ENCODE measurements at places on chromosomes 1 and 21.

DNA sequence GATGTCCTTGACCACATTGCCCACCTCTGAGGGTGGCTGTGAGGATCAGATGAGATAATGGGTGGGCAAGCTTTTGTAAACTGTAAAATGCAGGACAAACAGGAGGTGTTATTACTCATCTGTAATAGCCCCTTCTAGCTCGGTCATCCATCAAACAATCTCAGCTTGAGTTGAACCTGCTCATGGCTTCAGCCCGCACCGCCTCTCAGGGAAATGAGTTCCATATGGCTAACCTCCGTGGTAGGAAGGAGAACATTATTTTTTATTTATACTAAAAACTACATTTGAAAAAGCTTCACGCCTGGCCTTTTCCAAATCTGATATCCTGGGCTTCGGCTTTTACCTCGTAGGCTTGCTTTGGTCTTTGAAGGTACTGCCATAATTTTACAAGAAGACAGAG lies 116.2 kb upstream of the USP24 start:
- no peak for DNase-seq

GRCh38 chr1:75984781-75985180 lies 52.6 kb upstream of the ASB17 start:
- DNase-seq, result no peak

DNA sequence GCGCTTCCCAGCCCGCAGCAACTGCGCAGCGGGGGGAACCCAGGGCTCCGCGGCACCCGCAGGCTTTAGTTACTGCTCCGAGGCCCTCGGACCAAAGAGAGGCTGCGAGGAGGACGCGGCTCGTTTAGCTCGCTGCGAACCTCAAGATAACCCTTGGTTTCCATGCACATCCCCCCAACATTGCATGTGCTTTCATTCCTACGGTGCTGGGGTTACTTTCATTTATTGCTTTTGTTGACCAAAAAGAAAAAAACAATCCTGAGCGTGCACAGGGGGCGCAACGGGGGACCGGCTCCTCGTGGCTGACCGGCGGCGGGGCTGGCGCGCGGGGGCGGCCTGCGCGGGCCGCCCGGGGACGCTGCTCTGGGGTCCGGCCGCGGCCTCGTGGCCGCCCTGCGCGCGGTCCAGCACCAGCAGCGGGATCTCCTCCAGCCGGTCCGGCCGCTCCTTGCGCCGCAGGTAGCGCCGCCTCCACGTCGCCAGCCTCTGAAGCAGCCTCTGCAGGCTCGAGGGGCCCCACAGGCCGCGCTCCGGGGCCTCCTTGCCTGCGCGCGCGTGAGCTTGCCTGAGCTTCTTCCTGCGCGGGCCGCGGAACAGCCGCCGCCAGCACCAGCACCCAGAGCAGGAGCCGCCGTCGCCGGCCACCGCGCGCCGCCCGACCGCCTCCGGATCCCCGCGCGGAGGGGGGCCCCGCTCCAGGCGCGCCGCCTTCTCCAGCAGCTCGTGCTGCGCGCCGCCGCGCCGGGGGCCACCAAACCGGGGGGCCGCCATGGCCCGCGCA lies 77.4 kb downstream of the DESI2 start:
- no peak for DNase-seq

GRCh38 chr1:24486331-24487065 lies 16.1 kb upstream of the RCAN3 start:
- no peak for DNase-seq

- no peak for DNase-seq
Measured at GRCh38 chr21:25572861-25573310, 34.4 kb downstream of the MRPL39 start.

- DNase-seq, result no peak
Measured at GRCh38 chr1:31033598-31033997, 31.9 kb downstream of the PUM1 start.

GRCh38 chr1:153752072-153752471 lies 23.1 kb upstream of the SLC27A3 start:
- DNase-seq, result no peak

- no peak for DNase-seq
Measured at GRCh38 chr1:59238333-59238934, 58.5 kb upstream of the FGGY start.

GRCh38 chr1:40664167-40664537 lies 1.3 kb downstream of the RIMS3 start:
- DNase-seq, result no peak

- no peak for DNase-seq
Measured at GRCh38 chr1:167033646-167034045, 44.6 kb downstream of the MAEL start.

DNA sequence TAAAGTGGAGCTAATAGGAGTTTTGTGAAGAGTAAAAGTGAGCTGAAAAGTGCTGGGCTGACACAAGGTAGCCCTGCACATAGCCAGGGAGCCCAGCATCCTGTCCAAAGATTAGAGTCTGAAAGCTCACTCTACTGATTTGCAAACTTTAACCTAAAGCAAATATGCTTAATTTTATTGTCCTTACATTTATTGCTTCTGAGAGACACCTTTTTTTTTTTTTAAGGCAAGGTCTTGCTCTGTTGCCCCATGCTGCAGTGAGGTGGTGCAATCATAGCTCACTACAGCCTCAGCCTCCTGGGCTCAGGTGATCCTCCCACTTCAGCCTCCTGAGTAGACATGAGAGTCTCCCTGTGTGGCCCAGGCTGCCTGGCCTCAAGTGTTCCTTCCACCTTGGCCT lies 16.5 kb downstream of the MGST3 start:
- DNase-seq, result no peak

DNA sequence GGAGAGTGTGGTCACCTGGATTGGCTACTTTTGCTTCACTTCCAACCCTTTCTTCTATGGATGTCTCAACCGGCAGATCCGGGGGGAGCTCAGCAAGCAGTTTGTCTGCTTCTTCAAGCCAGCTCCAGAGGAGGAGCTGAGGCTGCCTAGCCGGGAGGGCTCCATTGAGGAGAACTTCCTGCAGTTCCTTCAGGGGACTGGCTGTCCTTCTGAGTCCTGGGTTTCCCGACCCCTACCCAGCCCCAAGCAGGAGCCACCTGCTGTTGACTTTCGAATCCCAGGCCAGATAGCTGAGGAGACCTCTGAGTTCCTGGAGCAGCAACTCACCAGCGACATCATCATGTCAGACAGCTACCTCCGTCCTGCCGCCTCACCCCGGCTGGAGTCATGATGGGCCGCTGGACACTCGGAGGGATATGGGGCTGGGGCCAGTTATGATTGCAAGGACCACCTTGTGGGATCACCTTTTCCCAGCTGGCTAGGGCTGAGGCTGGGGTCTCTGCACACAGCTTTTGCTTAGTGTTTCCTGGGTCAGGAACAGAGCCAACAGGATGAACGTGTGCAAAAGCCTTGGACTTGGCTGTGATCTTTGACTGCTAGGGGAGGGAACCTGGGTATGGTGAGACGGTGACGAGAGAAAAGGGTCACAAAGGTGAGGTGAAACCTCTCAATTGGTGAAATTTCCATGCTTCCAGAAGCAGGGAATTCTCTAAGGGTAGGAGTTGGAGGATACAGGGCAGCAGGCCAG lies 4.3 kb upstream of the GNAI3 start:
- DNase-seq, result no peak

DNA sequence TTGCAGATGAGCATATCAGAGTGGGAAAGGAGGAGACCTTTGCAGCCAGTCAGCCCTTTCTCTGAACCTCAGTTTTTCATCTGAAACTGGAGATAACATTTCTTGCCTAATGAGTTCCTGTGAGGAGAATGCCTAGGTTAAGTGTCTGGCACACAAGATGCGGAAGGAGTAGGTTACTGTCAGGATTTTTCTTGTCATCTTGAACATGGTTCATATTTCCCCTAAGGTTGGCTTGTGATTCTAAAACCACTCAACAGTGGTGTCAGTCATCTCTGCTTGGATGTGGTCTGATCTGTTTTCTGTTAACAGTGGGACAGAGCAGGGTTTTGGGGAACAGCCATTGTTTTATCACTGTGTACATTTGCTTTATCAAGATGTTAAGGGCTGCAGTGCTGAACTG lies 70.6 kb downstream of the TGFB2 start:
- DNase-seq, result no peak

- no peak for DNase-seq
Measured at GRCh38 chr1:204797401-204797800, 73.3 kb upstream of the NFASC start.

- DNase-seq, result no peak
Measured at GRCh38 chr1:243923292-243924171, 73.5 kb upstream of the AKT3 start.

DNA sequence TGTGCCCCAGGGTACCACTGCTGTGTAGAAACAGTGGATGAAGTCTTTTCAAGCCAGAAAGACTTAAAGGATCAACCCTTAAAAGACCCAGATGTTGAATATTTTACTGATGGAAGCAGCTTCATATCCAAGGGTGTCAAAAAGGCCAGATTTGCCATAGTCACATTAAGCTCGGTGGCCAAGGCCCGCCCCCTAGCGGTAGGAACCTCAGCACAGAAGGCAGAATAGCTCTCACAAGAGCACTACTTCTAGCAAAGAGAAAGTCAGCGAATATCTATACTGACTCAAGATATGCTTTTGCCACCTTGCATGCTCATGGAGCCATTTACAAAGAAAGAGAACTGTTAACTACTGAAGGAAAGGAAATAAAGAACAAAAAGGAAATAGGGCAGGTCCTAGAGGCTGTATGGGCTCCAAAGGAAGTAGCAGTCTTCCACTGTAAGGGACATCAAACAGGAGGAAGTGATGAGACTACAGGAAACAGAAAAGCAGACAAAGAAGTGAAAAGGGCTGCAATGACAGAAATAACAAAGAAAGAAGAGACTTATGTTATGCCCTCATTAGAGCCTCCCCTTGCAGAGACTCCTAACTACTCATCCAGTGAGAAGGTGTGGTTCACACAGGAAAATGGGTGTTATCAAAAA lies 90.5 kb downstream of the LIPI start:
- DNase-seq, result no peak

- DNase-seq, result no peak
Measured at GRCh38 chr1:87796471-87796901, 467.8 kb downstream of the LMO4 start.

DNA sequence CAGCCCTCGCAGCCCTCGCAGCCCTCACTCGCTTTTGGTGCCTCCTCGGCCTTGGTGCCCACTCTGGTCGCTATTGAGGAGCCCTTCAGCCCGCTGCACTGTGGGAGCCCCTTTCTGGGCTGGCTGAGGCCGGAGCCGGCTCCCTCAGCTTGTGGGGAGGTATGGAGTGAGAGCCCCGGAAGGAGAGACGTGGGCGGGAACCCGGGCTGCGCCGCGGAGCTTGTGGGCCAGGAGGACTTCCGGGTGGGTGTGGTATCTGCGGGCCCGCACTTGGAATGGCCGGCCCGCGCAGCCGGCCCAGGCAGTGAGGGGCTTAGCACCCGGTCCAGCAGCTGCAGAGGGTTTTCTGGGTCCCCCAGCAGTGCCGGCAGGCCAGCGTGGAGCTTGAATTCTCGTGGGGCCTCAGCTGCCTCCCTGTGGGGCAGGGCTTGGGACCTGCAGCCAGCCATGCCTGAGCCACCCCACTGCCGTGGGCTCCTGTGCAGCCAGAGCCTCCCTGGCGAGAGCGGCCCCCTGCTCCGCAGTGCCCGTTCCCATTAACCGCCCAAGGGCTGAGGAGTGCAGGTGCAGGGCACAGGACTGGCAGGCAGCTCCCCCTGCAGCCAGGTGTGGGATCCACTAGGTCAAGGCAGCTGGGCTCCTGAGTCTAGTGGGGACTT lies 9.9 kb upstream of the CFHR2 start:
- DNase-seq, result no peak

GRCh38 chr1:157505481-157506272 lies 46.6 kb downstream of the FCRL5 start:
- DNase-seq, result no peak

GRCh38 chr1:51636191-51636590 lies 19.3 kb downstream of the OSBPL9 start:
- no peak for DNase-seq

DNA sequence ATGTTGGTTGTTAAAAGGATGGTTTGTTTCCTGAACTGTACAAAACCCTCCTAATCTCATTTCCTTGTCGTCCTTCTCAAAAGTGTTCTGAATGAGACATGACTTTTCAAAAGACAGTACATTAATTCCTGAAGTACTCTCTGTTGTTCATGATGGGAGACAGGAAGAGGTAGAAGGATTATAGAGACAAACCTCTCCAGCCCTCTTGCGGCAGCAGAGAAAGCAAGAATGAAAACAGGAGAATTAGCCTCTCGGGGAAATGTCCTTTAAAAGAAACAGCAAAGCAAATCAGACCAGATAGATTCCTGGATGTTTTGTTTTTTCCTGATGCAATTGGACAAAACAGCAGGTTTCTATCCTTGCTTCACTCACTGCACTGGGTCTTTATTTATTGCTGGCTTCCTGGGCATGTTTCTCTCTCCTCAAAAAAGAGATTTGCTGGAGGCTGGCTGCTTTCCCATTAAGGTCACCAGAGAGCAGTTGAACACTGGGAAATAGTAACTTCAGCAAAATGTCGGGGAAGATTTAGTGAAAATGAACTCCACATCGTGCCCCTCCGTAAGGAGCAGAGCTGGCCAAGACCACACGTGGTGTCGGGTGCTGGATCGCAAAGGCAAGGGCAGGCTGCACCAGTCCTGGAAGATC lies 145.8 kb upstream of the SYT6 start:
- no peak for DNase-seq

DNA sequence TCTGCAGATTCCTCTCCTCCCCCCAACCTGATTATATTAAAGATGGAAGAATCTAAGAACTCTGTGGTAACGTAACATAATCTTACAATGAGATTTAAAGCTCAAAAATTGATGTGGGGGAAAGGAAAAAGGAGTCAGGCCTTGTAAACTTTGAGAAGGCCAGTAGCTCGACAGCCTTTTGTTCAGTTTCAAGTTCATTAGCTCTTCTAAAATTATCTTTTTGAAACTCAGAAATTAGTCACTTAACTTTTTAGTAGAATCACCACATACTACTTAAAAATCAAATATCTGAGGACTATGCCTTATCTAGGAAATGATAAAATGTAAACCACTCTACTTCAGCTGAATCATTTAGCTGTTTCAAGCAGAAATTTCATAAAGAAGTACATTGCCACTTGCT lies 996.2 kb downstream of the AMY1C start:
- DNase-seq, result no peak

- no peak for DNase-seq
Measured at GRCh38 chr1:174680101-174680500, 232.3 kb downstream of the GPR52 start.

DNA sequence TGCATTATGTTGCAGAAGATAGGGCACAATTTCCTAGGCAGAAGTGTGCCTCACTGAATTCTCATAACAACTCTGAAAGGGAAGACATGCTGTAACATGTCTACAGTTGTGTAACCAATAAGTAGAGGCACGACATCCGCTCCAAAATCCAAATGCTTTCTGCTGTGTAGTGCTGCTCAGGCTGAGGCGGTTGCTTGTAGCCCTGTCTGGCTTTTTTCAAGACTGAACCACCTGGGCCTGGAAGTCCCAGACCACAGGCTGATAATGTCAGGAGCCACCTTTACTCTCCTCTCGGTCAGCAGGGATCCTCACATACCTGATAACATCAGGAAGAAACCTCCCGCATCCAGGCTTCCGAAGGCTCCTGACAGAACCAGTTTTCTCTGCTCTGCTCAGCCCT lies 10.9 kb downstream of the AKNAD1 start:
- DNase-seq, result no peak

Data from cortex of kidney (tissue), 1 donor.